ENCODE measurements at places on chromosomes 11 and 22.

GRCh38 chr11:32099516-32099915, 8.6 kb downstream of the RCN1 start:
- no peak for DNase-seq

GRCh38 chr11:79392161-79392560, 48.7 kb downstream of the TENM4 start:
- no peak for DNase-seq

GRCh38 chr11:1060410-1060809, 14.3 kb upstream of the MUC2 start:
- DNase-seq: no peak

GRCh38 chr11:29534836-29535235, 482.0 kb downstream of the KCNA4 start:
- DNase-seq: no peak

- DNase-seq: no peak
These were observed 4.1 kb downstream of the SYTL2 start for GRCh38 chr11:85806876-85807275.

DNA sequence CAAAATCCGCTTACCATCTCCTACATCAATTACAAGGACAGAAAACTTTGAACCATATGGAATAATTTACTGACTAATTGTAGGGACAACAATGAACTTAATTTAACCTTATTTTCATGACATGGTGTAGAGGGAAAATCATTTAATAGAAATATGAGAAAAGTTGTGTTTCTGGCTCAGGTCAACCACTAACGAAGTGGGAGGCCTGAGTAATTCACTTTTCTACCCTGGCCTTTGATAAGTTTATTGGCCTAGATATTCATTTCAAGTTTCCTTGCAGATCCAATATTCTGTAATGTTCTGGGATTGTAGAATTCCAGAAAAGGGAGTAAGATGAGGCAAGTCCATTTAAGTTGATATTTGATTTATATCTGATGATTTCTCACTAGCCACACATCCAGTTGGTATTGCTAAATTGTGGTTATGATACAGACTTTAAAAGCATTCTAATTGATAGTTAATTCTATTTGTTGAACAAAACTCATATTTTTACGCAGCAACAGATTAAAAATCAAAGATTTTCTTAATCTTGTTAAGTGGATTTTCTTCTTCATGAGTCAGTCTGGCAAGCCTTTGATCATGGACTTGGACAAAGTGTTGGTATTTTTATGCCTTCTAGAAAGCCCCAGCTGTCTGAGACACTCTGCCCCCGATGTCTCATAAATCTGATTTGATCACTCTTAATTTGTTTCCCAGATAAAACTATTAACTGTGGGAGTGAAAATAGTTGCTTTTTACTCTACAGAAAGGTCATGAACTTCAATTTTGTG, 336.5 kb downstream of the TMEM135 start:
- DNase-seq: no peak

- DNase-seq: no peak
These were observed 396.7 kb downstream of the BUD13 start for GRCh38 chr11:116376054-116376453.

GRCh38 chr11:27388869-27389268, 25.9 kb upstream of the CCDC34 start:
- DNase-seq: no peak

DNA sequence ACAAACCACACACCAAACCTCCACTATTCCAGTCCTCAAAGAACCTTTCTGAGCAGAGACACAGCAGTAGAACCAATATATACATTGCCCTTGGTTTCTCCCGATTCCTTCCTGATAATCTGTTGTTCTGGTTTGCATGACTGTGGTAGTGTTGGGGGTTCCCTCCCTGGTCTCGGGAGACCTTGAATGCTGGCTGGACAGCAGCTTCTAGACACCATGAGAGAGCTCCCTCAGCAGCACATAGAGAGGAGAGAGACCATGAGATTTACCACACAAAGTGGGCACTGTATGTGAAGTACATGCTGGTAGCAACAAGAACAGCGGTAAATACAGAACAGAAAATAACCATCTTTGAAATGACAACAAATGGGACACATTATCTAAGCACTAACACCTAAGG, 2.6 kb downstream of the C11orf91 start:
- DNase-seq: no peak

GRCh38 chr11:109858152-109858551, 235.0 kb upstream of the ZC3H12C start:
- DNase-seq: no peak
